ENCODE measurements at places on chromosomes 7 and 10.

DNA sequence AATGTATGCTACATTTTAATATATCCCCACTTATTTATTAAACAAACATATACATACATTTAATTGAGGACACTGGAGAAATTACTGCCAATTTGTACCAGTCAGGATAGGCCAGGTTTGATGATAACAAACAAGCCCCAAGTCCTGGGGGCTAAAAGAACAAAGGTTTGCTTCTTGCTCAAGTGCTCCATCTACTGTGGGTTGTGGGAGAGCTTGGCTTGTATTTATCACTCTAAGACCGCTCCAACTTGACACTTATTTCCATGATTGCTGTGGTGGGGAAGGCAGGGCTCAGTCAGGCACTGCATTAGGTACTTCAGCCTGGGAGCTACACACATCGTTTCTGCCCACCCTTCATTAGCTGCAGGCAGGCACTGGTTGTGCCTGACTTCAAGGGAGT, 136.6 kb upstream of the ZNF32 start:
- no peak for DNase-seq

GRCh38 chr10:43347997-43348396, 23.4 kb upstream of the FXYD4 start:
- no peak for DNase-seq

- no peak for DNase-seq
Observed at GRCh38 chr10:78254013-78254412, 220.3 kb downstream of the RPS24 start.

DNA sequence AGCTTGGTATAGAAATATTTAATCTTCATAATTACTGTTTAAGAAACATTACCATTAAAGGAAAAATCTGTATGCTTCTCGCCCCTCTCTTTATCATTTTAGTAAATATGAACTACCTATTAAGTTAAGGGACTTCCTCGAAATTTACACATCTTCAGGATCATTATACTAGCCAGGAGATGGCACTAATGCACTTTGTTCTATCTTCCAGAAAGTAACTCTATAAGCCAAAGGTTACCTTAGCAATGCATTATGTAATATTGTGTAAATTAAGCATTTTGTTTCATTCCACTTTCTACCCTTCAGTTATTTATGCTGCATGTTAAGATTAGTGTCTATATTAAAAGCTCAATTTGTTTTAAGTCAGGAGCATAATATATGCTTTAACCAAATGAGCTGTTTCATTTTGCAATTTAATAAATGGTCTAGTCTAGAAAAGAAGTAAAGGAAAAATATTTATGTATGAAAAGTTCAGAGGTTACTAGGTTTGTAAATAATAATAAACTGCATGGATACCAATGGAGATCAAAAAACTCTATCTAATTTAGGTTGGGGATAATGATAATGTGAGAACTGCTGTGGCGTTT, 128.5 kb downstream of the ANKRD7 start:
- DNase-seq, result no peak

DNA sequence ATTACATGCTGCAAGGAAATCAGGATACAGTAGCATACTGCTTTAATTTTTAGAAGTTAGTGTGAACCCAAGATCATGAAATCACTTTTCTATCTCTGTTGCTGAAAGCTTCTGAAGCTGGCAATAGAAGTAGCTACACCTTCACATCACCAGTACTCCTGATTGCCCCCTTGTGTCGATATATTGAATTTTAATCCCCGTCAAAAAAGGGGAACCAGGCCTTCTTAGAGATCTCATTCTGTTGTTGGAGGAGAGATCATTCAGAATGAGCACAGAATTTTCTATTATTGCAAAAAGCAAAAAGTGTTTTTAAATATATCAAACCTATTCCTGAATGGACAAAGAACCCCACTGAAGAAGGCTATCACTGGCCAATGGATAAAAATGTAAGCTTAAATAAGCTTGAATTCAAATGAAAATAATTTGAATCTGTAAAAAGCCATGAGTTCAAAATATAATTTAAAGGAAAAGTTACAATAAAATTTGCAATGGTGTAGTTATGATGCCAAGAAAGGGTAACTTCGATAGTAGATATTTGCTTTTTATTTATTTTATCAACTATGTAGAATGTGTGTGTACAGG, 39.7 kb upstream of the TEX47 start:
- DNase-seq, result no peak

DNA sequence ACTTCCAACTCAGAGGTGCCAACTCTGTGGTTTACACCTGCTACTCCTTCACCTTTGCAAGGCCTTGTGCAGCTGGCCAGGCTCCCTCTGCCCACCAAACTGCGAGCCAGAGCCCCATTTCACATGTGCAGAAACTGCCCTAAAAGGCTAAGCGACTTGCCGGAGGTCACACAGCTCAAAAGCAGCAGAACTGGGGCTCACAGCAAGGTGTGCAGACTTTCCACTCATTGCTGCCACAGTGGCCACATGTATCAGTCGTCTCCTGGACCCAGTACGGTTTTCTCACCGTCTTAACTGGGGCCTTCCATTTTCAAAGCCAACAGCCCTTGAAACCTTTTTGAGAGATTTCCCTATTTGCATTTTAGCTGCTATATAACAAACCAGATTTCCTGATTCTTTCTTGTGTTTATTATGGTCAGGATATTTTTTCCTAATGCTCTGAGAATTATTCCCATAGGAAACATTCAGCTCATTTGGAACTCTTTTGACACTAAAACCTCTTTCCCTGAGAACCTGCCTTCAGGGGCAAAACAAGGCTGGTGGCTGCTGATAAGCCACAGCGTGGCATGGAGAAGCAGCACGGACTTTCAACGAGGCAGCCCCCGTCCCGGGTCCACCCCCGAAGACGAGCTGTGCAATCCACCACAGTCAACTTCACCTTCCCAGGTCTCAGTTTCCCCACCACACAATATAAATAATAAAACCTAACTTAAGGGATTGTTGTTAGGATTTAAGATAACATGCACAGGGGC, 29.9 kb downstream of the SORBS1 start:
- no peak for DNase-seq

All from stimulated activated CD8-positive, alpha-beta memory T cell treated with anti-CD3 and anti-CD28 coated beads, Interleukin-7, amount 100 ng/mL, for 24 hours (primary cell).